Spinal cord (tissue), 10 donors: ENCODE measurements at places on chromosomes 13 and 19. TPM values are rescaled to one million over a fixed set of nuclear protein-coding genes. Genes with fewer than 3 reads are reported as not detected.
A peak's percentile ranks its signal among the peaks of the same experiment; 100 is the strongest.

- peaks cover 3% of the 10 kb centered on the region for H3K4me1 ChIP-seq
- DNase-seq = no peak
- H3K4me3 ChIP-seq = no peak overlapping the region
- H3K36me3 ChIP-seq = peaks cover 30% of the 10 kb centered on the region
- H3K27me3 ChIP-seq = no peaks in the 10 kb centered on the region
- H3K27ac ChIP-seq = no peak overlapping the region
These were observed 66.4 kb downstream of the ZAR1L start for GRCh38 chr13:32248801-32249200.

- DNase-seq = no peak
- H3K4me3 ChIP-seq = no peak overlapping the region
- peaks cover 3% of the 10 kb centered on the region for H3K4me1 ChIP-seq
These were observed 14.7 kb downstream of the GARRE1 start for GRCh38 chr19:34269081-34269480.

DNA sequence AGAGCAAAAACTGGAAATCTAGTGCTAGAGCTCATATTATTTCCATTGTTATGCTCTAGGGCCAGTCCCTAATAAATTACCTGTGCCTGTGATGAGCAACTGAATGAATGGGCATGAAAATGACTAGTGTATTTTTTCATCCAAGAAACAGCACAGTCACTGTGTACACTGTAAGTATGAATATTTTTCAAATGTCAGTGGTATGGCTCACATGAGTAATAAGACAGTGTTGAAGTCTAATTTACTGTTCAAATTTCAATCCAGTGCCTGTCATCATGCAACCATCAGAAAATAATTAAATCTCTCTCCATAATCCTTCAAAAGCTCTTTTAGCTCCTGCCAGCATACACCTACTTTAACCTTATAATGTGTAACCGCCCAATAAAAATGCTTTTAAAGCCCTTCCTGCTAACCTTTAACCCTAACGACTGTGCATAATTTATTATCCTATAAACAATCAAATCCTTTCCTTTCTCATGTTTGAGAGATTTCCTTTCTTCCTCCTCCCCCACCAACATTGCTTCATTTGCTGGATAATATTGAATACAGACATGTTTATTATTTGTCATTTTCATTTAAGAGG is 378.3 kb downstream of the GPC5 start:
- H3K4me3 ChIP-seq = no peak overlapping the region
- no peaks in the 10 kb centered on the region for H3K36me3 ChIP-seq
- H3K27me3 ChIP-seq = no peaks in the 10 kb centered on the region
- no peak overlapping the region for H3K27ac ChIP-seq

DNA sequence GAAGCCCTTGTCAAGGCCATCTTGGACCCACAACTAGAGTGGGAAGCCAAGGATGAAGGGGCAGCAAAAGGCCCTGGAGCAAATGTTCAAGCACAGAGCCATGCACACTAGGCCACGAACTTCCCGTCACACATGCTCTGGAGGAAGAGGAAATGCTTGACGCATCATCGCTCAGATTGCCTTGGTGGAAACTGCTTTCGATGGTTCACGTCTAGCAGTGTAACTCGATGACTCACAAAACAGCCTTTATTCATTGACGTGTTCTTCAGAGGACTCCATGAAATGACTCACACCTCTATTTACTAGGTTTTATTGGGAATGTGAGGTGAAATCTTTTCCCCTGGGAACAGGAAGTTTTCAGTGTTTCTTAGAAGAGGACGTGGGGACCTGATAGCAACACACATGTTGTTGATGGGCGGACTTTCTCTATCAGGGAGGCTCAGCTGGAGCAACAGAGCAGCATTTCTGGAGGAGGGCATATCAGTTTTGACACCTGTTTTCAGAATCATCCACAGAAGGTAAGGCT is 79.8 kb upstream of the FLT1 start:
- H3K27ac ChIP-seq = no peak overlapping the region
- no peaks in the 10 kb centered on the region for H3K27me3 ChIP-seq
- H3K4me3 ChIP-seq = no peak overlapping the region
- no peak for DNase-seq
- no peaks in the 10 kb centered on the region for H3K36me3 ChIP-seq

Gene TNFSF13B
- 1.5 TPM for polyA plus RNA-seq

Gene TRAPPC5
- 95.8 TPM for polyA plus RNA-seq

GRCh38 chr19:57888107-57888559 is 704 bp downstream of the ZNF814 start:
- peaks cover 20% of the 10 kb centered on the region for H3K4me1 ChIP-seq
- H3K4me3 ChIP-seq = peak overlapping the region; percentile 93
- DNase-seq = no peak
- H3K27me3 ChIP-seq = no peaks in the 10 kb centered on the region
- peaks cover 16% of the 10 kb centered on the region for H3K36me3 ChIP-seq

DNA sequence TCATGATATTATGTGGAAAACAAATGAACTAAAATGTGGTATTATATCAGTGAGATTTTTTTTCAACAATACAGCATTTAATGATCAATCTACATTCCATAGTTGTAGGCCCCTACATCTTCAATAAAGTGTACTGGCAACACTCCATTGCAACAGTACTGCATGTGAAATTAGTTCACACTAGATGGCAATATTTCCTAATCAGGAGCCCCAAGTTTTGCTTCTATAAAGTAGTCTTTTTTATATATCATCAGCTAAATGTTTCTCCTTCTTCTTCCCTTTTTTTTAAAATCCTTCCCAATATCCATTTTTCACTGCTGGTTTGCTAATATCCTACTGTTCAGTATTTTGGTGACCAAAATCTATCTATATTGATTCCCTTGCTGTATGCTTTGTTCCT is 528.3 kb upstream of the ATXN8OS start:
- H3K4me1 ChIP-seq = no peaks in the 10 kb centered on the region
- peak; percentile 85 for DNase-seq
- no peaks in the 10 kb centered on the region for H3K27me3 ChIP-seq
- no peaks in the 10 kb centered on the region for H3K36me3 ChIP-seq
- no peak overlapping the region for H3K27ac ChIP-seq

DNA sequence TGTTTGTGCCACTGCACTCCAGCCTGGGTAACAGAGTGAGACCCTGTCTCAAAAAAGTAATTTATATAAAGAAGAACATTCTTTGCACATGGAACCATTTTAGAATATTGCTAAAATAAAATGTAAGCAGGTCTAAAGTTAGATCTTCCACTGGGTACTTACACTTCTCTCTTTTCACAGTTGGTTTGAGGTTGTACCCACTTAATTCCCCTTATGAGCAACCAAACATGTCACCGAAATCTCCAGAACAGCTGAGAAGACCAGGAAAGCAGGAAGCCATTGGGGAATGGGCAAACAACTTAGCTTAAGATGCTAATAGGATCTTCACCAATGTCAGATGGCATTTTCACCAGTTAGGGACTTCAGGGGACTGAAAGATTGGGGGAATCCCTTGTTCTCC is 18.8 kb downstream of the NLRP4 start:
- no peaks in the 10 kb centered on the region for H3K27me3 ChIP-seq
- H3K27ac ChIP-seq = no peak overlapping the region
- no peak for DNase-seq
- H3K4me1 ChIP-seq = no peaks in the 10 kb centered on the region
- H3K36me3 ChIP-seq = no peaks in the 10 kb centered on the region

DNA sequence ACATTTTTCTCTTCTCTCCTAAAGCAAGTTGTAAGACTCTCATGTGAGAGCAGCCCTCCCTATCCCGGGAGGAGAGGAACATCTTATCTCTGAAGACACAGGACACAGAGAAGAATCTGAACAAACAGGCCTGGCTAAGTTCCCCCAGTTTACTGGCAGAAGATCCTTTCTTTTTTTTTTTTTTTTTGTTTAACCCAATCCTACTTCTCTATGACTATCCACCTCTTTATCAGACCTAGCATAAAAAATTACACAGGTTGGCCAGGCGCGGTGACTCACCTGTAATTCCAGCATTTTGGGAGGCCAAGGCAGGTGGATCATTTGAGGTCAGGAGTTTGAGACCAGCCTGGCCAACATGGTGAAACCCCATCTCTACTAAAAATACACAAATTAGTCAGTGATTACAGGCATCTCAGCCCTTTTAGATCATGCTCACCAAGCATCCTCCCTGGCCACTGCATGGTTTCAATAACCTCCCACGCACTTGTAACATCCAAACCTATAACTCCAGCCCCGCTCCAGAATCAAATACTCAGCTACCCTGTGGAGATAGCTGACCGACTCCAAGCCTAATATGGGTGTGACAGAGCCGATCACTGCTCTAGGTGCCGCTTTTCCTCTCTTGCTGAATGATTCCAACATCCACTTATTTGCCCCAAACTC is 27.3 kb upstream of the MUC16 start:
- no peak overlapping the region for H3K27ac ChIP-seq
- H3K4me3 ChIP-seq = no peak overlapping the region
- H3K36me3 ChIP-seq = no peaks in the 10 kb centered on the region
- H3K27me3 ChIP-seq = no peaks in the 10 kb centered on the region

GRCh38 chr19:12834566-12834943 is at the start of gene RTBDN:
Gene RTBDN (minus strand): TSS chr19:12834579. CDS start chr19:12829979, 4,600 bp downstream.
- DNase-seq = no peak
- no peaks in the 10 kb centered on the region for H3K36me3 ChIP-seq
- H3K4me3 ChIP-seq = peak within 1 kb of the TSS; percentile 32
- no peak within 1 kb of the TSS for H3K27ac ChIP-seq
- peaks cover 49% of the 10 kb centered on the region for H3K4me1 ChIP-seq
- peaks cover 72% of the 10 kb centered on the region for H3K27me3 ChIP-seq

Gene ZNF492
- polyA plus RNA-seq = 1.0 TPM

Gene ZNF8
- 13.9 TPM for polyA plus RNA-seq

Gene ATP11A
- polyA plus RNA-seq = 20.2 TPM

GRCh38 chr13:52744842-52745375 is 5.3 kb upstream of the CNMD start:
- H3K4me3 ChIP-seq = no peak overlapping the region
- peaks cover 3% of the 10 kb centered on the region for H3K4me1 ChIP-seq
- H3K36me3 ChIP-seq = no peaks in the 10 kb centered on the region
- H3K27me3 ChIP-seq = no peaks in the 10 kb centered on the region
- DNase-seq = no peak
- H3K27ac ChIP-seq = no peak overlapping the region

DNA sequence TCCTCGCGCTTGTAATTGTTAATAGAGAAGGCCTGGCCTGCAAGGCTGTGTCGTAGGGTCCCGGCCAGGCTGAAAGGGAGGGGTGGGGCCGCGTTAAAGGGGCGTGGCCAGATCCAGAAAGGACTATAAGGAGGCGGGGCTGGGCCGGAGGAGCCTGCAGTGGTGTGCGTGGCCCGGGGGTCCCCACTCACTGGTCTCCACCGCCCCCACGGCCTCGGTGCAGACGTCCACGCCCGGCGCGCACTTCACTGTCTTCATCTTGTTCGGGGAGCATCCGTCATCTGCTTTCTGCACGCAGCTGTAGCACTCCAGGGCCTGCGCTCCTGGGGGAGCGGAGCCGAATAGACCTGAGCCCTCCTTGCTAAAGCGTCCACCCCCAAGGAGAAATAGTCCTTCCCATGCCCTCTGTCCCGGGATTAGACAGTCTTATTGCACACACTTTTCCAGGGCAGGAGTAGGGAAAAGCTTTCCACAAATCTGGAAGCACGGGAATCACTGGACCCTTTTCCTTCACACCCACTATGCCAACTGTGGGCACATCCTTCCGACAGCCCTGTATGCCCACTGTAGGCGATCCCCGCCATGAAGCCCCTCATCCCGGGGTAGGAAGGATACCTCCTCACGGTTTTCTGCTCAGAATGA is 1.2 kb downstream of the LYPD3 start:
- no peak for DNase-seq
- peaks cover 3% of the 10 kb centered on the region for H3K36me3 ChIP-seq
- H3K4me3 ChIP-seq = peak overlapping the region; percentile 77
- H3K4me1 ChIP-seq = peaks cover 30% of the 10 kb centered on the region
- peaks cover 27% of the 10 kb centered on the region for H3K27me3 ChIP-seq

DNA sequence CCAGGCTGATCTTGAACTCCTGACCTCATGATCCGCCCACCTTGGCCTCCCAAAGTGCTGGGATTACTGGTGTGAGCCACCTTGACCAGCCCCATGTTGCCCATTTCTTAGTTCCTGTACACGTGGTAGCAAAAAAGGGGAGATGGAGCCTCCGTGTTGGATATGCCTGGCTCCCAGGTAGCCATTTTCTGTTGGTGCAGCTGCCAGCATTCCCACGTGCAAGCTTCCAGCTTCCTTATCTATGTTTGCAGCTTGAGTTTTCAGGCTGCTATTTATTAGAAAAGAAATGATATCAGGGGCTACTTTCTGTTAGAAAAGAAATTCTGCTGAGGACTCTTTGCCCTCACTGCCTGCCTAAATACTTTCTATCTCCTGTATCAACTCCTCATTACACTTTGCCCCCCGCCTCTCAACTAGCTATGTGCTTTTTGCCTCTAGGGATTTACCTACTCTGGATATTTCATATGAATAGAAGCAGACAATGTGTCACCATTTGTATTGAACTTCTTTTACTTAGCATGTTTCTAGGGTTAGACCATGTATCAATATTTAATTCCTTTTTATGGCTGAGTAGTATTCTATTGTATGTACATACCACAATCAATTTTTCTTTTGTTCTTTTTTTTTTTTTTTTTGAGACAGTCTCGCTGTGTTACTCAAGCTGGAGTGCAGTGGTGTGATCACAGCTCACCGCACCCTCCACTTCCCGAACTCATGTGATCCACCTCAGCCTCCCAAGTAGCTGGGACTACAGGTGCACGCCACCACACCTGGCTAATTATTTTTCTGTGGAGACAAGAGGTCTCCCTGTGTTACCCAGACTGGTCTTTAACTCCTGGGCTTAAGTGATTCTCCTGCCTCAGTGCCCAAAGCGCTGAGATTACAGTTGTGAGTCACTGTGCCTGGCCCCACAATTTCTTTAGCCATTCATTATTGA is 3.4 kb upstream of the TMED1 start:
- no peak overlapping the region for H3K4me3 ChIP-seq
- peaks cover 9% of the 10 kb centered on the region for H3K36me3 ChIP-seq
- H3K27me3 ChIP-seq = no peaks in the 10 kb centered on the region
- H3K4me1 ChIP-seq = peaks cover 24% of the 10 kb centered on the region
- H3K27ac ChIP-seq = no peak overlapping the region
- DNase-seq = no peak
